Fibroblast of skin of right quadriceps (primary cell): ENCODE measurements at places on chromosomes 3 and 15.

DNA sequence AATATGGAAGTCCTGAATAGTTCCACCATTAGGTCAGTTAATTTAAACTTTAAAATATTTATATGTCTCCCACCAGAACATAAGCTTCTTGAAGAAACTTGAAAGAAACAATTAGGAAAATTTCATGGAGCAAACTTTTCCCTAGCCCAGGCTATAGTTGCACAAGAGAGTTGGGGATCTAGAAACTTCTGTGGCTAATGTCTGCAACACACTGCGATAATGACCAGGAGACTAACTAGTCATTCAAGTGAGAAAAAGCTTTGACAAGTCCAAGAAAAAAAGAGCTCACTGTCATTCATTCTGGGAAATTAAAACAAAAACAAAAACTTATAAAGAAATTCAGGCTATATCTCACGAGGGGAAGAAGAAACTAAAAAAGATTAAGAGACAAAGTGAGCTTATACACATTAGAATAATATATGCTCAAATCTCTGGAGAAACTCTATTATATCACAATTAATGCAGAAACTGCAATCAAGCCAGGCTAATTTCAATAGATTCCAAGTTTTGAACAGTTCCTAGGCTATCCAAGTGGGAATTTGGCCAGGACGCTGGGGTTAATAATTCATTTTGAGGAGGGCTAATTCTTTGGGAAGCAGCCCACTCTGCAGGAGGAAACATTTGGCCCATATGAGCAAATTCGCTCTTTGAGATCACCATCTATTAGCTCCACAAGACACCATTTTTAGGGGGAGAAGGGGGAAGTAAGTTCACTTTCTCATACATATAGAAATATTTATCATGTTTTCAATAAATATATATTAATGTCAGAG, 134.6 kb downstream of the MEIS2 start:
- peak; percentile 28 for DNase-seq

GRCh38 chr3:134369861-134370596, 4.2 kb downstream of the AMOTL2 start:
- DNase-seq = no peak

DNA sequence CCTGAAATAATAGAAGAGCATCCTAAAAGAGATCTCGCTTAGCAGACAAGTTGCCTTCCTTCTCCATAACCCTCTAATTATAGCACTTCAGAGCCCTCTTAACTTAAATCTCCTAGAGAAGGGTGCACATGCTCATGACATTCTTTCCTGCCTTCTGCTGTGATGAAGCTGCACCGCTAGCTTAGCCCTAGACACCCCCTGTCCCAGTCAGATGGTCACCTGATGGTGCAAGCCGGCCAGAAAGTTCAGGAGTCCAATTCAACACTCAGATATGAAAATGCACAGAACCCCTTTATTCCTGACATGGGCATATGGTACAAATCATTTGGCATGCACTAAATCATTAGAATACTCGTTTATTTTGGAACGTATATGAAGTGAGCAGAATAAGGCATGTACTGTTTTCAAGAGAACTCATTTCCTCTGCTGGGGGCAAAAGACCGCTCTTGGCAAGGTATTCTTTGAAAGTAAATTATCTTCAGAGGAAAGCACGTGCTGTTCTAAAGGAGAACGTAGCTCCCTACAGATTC, 420.4 kb upstream of the PROK2 start:
- DNase-seq = no peak

DNA sequence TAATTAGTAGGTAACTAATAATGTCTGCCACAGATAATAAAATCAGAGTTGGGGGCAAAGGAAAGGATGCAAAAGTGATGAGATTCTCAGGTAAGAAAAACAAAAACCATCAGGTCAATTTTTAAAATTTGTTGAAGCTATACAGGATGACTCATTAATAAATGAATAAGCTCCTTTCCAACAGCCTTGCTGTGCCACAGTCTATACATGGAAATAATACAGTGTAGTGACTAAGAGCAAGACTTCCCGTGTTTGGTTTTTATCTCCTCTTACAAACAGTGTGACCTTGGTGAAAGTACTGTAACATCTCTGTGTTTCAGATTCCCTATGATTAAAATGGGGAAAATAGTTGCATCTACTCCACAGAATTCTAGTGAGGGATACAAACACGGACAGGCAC, 331.6 kb downstream of the PYDC2 start:
- no peak for DNase-seq

DNA sequence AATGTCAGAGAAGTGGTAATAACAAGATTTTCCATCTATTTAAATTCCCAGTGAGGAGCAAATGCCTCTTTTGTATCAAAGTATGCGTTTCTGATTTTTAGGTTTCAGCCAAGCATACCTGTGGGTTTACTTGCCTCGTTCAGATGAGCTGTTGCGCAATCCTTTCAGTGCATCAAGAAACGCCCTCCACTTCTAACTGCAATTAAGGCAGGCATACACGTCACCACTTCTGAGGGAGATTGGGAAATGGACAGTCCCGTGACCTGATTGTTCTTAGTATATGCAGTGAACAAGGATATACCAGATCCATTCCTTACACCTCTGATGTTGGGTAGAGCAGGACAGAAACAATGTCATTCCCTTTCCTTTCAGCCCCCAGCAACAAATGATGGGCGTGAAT, 219.0 kb downstream of the ITPR1 start:
- peak; percentile 67 for DNase-seq

DNA sequence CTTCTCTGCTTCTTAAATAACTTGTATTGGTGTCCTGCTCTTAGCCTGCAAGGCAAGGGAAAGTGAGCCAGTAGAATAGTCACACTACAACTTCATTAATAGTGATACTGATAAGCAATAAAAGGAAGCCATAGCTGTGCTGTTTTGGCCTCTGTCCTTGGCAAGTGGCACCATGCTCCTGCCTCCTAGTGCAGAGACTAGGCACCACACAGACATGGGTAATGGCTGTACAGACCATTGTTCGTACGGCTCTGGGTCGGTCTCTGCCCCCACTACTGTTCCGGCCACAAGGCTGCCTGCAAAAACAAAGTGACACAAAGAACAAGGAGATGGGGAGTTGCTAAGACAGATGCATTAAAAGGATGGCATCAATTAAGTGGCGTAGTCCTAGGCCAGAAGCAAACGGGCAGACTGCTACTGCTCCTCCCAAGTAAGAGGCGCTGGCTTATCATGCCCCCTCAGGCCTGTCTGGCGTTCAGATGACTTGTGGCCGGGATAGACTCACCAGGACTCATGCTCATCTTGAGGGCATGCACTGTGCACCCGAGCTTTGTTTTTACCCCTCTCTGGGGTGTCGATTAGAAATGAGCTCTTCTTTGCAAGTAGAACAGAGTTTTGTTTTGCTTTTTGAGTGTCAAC, 75.6 kb downstream of the TRAK1 start:
- DNase-seq = no peak

DNA sequence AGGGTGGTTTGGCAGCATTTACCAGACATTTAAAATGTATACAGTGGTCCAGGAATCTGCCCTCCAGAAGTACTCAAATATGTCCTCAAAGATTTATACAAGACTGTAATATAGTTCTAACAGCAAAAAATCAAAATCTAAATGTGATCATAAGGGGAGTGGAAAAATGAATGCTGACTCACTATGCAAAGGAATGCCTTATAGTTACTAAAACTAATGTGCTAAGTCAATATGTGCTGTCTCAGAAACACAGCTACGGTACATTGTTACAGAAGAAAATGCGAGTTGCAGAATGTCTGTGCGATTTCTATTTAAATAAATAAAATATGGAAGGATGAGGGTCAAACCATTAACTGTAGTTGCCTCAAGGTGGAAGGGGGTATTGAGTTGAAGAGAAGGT, 230.1 kb upstream of the UBE2E1 start:
- peak; percentile 40 for DNase-seq
